Fibroblast of skin of right quadriceps (primary cell): ENCODE measurements at places on chromosomes 16 and 17.

DNA sequence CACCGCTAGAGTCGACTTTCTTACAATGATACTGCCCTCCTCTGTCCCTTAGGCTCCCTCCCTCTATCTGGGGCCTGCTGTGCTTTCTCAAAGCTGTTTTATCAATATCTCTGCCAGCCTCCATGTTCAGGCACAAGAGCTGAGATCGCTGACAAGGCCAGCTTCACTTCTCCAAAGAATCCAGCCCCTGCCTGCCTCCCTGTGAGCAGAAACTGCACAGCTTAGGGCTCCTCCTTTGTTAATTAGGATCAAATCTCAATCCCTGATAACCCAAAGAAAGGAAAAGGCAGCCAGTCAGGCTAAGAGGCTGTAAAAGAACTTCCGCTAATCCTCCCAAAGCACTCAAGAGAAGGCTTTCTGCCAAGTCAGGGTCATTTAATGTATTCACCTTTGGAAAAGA lies 616.0 kb upstream of the CDH11 start:
- no peak for DNase-seq

DNA sequence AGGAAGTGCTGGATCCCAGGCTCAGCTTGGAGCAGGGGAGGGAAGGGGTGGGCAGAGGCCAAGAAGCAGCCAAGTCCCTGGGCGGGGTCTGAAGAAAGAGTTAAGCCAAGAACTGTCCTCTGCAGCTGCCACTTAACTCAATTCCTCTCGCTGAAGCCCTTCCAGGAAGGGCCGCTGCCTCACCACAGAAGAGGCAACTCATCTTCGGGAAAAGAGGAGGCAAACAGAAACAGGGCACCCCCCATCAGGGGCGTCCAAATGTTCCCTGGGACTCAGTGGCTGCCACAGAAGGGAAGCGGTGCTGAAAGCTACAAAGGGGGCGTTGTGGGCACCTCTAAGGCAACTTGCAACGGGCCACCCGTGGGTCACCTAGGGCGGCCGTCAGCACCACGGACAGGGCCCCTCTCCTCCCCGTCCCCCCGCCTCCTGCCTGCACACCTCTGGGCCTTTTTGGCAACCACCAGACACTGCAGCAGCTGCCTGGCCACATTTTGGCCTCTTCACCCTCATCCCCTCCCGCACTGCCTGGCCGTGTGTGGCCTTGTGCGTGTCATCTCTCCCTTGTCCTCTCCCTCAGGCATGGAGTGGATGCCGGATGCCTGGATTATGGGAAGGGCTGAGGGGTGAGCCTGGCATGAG lies 2.5 kb downstream of the TLCD3B start:
- DNase-seq, result no peak

GRCh38 chr16:67456391-67457081 lies 24.4 kb downstream of the ATP6V0D1 start:
- DNase-seq, result peak; percentile 14

DNA sequence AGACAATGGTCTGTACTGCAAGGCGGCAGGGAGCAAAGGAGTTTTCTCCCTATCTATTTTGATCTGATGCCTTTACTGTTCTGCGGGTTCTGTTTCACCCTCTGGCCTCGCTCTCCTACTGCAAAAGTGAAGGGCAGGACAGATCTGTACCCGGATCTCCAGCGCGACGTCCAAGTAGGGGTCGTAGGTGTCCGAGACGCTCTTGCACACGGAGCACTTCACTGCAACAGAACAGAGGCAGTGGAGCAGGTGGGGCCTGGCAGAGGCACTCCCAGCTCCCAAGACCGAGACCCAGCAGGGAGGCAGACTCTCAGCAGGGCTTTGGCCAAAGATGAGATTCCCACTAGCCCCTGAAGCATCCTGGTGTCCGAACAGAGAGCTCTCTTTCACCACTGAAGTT lies 19.8 kb downstream of the USP36 start:
- no peak for DNase-seq

- DNase-seq, result no peak
These were observed 55.1 kb downstream of the ZNRF1 start for GRCh38 chr16:75053791-75054555.

- DNase-seq, result no peak
These were observed 72.9 kb downstream of the METRNL start for GRCh38 chr17:83152227-83152744.

DNA sequence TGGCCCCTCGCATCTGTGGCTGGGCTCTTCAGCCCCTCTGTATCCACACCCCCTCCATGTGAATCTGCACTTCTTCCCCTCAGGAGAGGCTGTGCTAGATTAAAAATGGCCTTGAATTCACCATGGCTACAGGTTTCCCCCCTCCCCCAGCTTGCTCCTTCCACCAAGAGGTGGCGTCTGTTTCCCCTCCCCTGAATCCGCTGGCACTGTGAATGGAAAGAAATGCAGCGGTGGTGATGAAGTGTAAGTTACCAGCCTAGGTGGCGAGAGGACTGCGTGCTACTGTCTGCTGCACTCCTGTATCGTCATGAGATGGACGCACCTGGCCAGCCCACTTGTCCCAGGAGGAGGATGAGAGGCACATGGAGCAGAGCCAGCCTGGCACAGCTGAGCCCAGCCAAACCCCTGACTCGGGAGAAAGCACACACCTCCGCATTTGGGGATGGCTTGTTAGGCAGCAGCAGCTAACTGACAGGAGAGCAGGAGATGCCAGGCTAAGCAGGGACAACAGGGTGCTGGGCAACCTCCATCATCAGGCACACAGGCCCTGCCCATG lies 26.2 kb downstream of the TNFRSF13B start:
- DNase-seq, result no peak

- no peak for DNase-seq
These were observed 13.8 kb downstream of the SLFN5 start for GRCh38 chr17:35256629-35257028.

DNA sequence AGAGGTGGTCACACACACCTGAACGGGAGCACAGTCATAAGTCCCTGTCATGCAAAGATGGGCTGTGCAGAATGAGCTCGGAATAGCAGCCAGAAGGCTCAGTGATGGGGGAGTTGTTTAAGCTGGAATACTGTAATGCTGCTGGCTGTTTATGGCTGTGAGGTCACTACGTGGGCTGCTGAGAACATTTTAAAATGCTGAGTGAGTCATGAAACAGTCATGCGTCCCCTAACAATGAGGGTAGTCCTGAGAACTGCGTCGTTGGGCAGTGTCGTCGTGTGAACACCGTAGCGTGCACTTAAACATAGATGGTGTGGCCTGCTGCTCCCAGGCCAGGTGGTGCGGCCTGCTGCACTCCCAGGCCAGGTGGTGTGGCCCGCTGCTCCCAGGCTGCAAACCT lies 39.7 kb downstream of the TBCD start:
- peak; percentile 82 for DNase-seq

DNA sequence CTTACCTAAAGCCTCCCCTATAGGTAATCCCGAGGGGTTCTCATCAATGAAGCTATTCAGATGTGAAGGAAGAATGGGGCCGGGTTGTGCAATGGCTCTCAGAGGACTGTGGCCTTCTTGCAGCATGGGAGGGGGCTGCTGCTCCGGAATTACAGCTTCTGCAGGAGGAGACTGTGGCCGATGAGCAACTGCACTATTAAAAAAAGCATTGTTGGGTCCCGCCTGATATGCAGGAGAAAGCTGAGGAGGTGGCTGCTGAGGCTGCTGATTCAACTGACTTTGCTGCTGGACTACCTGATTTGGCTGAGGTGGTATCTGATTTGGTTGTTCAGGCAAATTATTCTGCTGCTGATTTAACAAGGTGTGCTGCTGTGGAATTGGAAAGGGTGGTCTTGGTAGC lies 64.8 kb downstream of the CACNG1 start:
- no peak for DNase-seq

GRCh38 chr16:19872935-19873334 lies 11.7 kb downstream of the GPRC5B start:
- DNase-seq, result no peak

- no peak for DNase-seq
These were observed 168.6 kb upstream of the PIRT start for GRCh38 chr17:11006530-11006929.

GRCh38 chr17:71316176-71316897 lies 804.5 kb upstream of the SOX9 start:
- no peak for DNase-seq

GRCh38 chr16:2776500-2777139 lies 460 bp downstream of the ELOB start:
- DNase-seq, result no peak

DNA sequence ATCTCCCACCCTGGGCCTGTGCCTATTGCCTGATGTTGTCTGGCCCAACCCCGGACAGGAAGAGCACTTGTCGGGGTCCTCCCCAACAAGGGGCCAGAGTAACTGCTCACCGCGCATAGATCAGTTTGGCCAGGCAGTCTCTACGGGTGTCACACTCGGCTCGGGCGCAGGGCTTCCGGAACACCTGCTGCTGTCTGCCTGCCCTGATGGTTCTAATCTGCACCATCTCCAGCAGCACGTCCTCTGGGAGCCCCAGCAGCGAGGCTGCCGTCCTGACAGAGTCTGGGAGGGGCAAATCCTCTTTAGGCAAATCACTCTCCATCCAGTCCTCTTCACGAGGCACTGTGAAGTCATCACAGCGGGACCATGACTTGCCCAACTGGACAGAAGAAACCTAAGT lies 24.0 kb downstream of the MYO19 start:
- no peak for DNase-seq

GRCh38 chr17:6456321-6456720 lies 12.1 kb downstream of the PIMREG start:
- DNase-seq, result no peak

DNA sequence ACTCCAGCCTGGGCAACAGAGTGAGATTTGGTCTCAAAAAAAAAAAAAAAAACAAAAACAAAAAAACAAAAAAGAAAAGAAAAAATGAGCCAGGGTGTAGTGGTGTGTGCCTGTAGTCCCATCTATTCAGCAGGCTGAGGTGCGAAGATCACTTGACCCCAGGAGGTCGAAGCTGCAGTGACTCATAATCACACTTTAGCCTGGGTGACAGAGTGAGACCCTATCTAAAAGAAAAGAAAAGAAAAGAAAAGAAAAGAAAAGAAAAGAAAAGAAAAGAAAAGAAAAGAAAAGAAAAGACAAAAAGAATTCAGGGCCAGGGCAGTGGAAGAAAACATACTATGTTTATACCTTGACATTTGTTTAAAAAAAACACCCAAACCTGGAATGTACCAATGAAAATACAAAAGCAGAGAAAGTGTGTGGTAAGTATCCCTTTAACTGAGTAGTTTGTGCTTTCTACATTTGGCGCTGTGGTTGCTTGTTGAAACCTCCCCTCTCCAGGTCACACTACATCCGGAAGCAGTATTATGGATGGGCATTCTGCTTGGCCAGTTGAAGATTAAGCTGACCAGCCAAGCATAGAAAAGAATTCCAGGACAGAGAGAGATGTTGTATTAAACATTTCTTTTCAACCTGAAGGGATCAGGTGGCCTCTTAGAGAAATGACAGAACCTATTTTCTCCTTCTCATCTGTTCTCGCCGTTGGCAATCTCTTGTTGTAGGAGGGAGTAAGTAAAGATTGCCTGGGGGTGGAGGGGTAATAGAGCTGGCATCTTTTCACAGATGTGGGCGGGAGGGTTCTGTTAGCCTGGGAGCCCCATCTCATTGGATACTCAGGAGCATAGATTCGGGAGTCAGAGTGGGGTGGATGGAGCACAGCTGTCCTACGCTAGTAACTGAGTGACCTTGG lies 12.1 kb upstream of the PRKCB start:
- DNase-seq, result no peak

DNA sequence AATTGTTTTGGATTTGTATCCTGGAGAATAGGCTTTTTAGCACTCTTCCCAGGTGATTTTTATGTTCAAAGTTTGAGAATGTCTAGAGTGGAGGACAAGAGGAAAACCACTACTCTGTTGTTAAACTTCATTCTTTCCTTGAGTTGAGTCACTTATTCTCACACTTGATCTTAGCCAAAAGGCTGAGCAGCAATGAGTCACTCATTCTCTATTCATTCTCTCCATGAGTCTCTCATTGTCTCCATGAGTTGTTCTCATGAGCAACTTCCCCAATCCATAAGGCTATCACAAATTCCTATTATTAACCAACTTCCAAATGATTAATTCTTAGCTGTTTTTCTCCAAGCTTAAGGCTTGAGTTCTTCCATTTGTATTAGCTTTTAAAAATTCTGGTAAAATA lies 1393.3 kb downstream of the CDH8 start:
- peak; percentile 75 for DNase-seq

DNA sequence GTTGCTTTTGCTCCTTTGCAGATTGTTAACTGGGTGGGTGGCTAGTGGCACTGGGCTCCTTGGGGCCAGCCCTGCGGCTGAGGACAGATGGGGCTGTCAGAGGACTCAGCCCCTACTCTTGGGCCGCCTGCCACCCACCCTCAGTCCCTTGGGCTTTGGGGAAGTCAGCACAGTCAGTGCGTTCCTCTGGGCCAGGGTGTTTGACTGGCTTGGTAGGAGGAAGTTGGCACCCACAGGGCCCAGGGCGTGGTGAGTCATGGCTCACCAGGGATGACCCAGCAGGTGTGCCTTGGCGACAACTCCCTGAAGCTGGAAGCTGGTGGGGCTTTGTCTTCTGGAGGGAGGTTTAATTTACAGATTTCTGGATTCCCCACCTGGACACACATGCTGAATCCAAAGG lies 32.4 kb downstream of the HAPSTR1 start:
- DNase-seq, result no peak

DNA sequence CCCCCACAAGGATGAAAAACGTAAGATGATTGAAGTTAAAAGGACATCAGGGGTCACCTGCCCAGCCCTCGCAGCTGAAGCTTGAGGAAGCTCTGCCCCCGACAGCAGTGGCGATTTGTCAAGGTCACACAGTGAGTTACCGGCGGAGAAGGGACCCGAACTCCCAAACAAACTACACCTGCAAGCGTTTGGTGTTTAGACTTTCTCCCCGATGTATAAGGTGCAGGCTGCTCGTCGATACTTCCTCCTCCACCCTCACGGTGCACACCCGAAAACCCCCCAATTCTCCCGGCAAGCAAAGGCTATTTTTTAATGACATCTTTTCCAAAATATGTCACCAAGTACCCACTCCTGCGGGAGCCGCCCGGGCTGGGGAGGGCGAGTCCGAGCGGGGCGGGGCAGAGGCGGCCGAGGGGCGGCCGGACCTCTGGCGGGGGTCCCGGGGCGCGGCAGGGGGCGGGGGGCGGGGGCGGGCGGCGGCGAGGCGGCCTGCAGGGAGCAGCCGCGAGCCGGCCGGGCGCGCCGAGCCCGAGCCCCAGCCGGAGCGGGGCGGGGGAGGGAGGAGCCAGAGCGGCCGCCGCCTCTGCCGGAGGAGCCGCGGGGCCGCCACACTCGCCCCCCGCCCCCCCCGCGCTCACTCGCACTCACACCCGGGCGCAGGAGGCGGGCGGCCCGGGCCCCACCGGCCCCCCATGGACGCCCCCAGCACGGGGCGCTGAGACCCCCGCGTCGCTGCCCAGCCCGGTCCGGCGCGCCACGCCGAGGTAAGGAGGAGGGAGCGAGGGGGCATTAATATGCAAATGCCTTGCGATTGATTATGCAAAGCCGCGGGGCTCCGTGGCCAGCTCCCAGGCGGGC lies at the start of gene THRA:
THRA (plus strand) TSS at position 637 of the 858 bp plus-strand sequence. CDS start 11,524 bp downstream, outside the sequence.
- DNase-seq, result peak; percentile 57

- no peak for DNase-seq
These were observed 3.1 kb upstream of the WFIKKN1 start for GRCh38 chr16:627454-628239.

DNA sequence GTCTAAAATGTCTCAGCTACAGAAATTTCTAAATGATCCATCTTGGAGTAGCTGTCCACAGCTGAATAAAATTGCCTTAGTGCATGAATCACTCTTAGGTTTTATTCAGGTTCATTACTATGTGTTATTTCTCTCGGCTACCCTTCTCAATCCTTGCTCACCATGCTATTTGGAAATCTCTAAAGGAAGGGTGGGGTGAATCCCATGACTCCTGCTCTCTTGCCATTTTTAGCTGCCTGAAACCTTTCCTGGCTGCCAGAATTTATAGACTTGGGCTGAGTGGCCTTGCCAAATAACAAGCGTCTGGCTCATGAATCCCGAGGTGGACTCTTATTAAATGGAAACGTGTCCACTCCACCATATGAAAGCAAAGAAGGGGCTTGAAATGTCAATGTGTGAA lies 936.1 kb upstream of the SOX9 start:
- DNase-seq, result peak; percentile 51
